ENCODE measurements at places on chromosomes 12 and 14.

GRCh38 chr12:131860472-131861260 is 32.5 kb downstream of the MMP17 start:
- DNase-seq: no peak

DNA sequence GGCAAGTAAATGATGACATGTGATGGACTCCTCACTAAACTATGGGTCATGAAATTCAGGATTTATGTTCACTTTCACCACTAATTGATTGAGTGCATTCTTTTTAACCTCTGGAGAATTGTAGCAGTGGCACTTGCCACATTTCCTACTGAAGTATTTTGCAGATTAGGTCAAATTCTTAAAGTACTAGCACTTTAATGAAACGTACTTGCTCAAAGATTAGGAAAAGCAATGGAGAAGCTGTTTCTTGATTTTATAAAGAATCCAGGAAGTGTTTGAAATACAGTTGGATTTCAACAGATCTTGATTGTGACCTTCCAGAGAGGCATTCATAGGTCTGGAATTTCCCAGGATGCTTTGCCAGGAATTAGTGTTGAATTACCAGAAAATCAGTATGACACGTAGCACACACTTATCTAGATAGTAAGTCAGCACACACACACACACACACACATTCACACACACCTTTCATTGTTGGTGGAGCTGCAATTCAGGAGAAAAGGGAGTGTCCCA is 162.6 kb downstream of the MYRFL start:
- DNase-seq: no peak

GRCh38 chr14:79057333-79057732 is 887.2 kb downstream of the NRXN3 start:
- DNase-seq: no peak

DNA sequence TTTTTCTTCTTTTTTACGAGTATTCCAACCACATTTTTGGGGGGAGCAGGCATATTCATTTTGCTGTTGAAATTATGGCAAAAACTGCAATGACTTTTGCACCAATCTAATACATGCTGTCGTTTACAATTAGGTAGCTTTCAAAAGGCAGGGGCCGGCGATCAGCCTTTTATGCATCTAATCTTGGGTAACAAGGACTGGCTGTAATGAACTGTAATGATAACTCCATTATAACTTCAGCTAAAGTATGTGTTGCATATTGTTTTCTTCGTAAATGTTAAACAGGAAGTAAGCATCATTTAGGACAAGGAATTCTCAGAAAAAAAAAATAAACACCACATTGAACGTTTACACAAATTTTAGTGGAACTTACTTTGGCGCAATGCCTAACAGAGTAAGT is 30.3 kb upstream of the KLRF1 start:
- DNase-seq: no peak

DNA sequence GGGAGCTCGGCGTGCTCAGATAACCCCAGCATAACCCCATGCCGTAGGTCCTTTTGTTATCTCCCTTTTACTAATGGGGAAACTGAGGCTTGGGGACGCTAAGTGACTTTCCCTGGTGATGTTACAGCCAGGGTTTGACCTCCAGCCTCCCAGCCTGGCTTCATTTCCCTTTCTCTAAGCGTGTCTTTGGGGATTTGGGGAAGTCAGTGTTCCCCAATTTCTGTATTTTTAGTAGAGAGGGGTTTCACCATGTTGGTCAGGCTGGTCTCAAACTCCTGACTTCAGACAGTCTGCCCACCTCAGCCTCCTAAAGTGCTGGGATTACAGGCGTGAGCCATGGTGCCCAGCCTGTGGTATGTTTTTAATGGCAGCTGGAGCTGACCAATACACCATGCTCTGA is 85.4 kb downstream of the PHETA1 start:
- no peak for DNase-seq

- no peak for DNase-seq
Observed at GRCh38 chr12:118347916-118348315, 24.8 kb downstream of the TAOK3 start.

DNA sequence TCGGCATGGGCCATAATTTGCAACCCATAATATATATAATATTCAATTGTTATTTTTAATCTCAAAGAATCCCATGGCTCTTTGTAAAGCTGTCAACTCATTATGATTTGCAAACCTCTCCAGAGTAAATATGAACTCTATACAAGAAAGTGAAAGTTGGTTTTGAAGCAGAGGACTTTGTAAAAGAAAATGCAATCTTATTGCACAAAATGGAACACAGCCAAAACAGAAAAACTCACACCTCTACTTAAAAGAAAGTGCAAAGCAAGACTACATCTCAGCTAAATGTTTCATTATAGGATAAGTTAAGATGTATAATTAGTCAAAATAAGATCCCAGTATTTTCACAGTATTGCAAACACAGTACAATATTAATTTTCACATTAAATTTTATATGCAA is 111.2 kb upstream of the FLRT2 start:
- no peak for DNase-seq

GRCh38 chr14:105863296-105864108 is 337.1 kb downstream of the TMEM121 start:
- no peak for DNase-seq

DNA sequence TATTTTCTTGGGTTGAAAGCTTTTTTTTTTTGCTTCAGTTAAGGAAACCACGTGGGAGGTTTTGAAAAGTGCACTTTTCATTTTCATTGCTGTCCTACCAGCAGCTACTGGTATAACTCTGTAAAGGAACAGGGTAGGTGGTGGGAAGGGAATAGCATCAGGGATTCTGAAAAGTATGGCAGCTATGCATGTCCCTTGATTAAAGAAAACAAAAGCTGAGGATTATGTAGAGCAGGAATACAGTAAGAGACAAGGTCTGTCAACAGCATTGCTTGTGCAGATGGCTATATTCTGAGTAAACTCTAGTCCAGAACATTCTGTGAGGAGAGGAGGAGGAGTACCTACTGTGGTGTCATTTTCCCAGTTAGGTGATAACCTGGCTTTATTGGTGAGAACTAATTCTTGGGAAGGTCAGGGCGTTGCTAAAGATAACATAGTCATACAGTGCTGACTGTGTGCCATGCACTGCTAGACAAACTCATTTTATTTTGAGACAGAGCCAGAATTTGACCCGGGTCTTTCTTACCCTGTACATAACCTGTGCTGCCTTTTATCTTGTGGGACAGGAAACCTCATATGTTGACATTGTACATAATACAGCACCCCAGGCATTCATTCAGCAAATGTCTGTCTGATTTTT is 80.3 kb upstream of the TRAF3 start:
- DNase-seq: no peak

DNA sequence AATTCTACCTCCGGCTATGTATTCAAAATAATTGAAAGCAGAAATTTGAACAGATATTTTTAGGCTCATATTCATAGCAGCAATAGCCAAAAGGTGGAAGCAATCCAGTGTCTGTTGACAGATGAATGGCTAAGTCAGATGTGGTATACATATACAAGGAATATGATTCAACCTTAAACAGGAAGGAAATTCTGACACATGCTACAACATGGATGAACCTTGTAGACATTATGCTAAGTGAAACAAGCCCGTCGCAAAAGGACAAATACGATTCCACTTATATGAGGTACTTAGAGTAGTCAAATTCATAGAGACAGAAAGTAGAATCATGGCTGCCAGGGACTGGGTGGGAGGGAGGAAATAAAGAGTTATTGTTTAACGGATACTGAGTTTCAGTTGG is 331.6 kb downstream of the PCNX1 start:
- no peak for DNase-seq

- no peak for DNase-seq
Observed at GRCh38 chr14:77889971-77890442, 90.1 kb downstream of the ADCK1 start.

DNA sequence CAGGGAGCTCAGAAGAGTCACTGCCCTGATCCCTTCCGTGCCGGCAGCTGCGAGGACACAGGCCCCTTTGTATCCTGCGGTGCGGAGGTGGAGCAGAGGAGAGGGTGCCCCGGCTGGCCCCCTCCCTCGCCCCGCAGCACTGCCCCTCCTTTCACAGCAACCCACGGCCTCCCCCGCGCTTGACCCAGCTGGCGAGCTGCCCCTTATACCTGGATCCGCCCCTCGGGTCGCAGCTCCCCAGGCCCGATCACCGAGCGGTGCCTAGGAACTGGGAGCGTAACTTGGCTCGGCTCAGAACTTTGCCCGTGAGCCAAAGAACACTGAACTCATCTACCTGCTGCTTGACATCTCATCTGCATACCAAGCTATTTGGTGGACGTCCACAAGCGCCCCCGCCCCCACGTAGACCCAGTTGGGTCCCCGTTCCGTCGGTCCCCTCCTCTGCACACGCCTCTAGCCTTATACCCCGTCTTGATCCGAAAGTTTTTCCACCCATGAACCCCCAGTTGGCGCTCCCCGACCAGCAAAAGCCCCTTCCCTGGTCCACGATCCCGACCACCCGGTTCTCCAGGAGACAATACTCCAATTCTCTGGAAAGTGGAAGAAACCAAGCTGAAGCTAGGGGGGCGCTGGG is 697 bp upstream of the DNAJC14 start:
- DNase-seq: peak; percentile 52

All from CD8-positive, alpha-beta T cell (primary cell).